ENCODE measurements at places on chromosomes 2 and 18.

DNA sequence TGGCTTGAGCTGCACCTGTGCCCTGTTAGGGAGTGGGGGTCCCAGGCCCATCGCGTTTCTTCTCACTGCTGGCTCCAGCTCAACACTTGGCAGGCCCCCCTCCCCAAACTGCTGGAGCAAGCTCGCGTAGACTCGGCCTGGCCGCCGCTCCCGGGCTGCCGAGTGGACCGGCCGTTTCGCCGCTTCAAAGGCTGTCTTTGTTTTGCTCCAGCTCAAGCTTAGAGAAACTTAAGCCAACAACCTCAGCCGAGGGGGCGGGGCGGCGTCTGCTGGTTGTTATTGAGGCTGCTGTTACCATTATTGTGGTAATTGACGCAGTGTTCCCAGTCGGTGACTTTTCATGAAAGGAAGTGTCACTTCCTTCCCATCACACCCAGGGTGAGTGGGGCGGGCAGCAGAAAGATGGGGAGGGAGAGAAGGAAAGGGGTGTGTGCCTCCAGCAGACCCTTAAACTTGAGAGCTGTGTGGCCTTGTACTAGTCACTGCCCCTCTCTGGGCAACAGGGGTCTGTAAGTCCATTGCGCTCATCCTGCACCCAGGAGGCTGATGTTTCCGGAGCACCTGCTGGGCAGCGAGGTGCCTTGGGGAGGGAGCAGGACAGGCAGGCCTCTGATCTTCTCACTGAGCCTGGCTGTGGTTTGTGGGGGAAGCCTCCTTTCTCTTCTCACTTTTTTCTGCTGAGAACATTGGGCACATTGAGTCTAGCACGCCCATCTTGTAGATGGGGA lies 2.1 kb downstream of the ARID5A start:
- DNase-seq, result peak; percentile 93

GRCh38 chr2:224591220-224591619 lies 6.1 kb upstream of the CUL3 start:
- DNase-seq, result no peak

DNA sequence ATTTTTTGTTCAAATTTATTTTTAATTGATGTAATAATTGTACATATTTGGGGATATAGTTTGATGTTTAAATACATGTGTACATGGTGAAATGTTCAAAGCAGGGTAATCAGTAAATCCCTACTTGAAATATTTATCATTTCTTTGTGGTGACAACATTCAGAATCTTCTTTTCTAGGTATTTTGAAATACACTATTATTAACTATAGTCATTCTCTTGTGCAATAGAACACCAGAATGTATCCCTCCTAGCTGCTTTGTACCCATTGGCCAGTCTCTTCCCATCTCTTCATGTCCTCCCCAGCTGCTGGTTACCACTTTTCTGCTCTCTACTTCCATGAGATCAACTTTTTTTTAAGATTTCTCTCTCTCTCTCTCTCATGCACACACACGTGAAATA lies 126.5 kb downstream of the ZNF407 start:
- no peak for DNase-seq

DNA sequence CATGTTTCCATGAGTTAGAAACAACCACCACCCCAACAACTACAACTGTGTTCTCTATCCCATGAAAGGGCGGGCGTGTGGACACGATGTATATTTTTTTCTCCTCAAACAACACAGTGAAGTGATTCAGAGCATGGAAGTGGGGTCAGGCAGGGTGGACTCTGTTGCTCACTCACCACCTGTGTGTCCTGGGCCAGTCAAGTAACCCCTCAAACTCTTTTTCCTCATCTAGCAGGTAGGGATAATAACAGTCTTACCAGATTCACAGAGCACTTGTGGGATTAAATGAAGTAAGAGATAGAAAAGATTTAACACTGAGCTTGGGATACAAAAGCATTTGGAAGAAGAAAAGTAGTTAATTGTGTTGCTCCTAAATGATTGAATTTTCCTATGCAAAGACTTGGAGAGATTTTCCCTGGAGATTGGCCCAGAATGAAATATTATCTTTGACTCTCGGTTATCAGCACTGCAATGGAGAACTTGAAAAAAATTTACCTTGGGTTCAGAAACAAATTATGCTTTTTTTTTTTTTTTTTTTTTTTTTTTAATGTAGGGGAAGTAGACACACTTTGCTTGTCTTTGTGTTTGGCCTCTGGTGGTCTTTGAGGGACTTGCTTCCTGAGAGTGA lies 161.9 kb upstream of the EPAS1 start:
- DNase-seq, result no peak

GRCh38 chr18:9575558-9575957 lies 38.8 kb downstream of the PPP4R1 start:
- peak; percentile 8 for DNase-seq

Measured in activated naive CD8-positive, alpha-beta T cell treated with anti-CD3 and anti-CD28 coated beads, Interleukin-2, amount 50 U/mL, for 24 hours (primary cell).